NCI-H2107 (cell line): ENCODE measurements at places on chromosomes 16 and 17.
A peak's percentile ranks its signal among the peaks of the same experiment; 100 is the strongest.

DNA sequence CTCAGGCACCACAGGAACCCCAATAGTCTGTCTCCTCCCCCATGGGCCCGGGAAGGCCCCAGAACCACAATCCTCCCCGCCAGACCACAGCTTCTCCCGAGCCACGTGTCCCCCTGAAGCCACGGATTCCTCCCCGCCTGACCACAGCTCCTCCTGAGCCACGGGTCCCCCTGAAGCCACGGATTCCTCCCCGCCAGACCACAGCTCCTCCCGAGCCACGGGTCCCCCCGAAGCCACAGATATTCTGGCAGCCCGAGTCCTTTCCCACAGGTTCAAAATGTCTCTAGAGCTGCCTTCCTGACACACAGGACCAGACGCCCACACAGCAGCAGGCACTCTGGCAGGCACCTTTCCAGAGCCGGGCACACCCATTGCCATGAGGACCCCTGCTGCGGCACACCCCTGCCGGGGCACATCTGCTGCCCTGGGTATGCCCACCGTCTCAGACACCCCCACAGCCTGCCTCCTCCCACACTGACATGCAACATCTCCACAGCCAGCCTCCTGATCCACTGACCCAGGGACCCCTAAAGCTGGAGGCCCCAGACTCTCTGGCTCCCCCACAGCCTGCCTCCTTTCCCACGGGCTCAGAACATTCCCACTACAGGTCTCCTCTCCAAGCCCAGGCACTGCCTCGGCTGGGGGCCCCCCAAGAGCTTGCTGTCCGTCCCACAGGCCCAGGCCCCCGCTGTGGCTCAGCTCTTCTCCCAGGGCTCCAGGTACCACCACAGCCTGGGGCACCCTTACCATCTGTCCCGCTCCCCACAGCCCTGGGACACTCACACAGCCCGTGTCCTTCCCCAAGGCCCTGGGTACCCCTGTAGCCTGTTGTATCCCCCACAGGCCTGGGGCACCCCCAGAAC is 2.2 kb downstream of the KIAA0753 start:
- DNase-seq, result no peak

- peak; percentile 55 for DNase-seq
Measured at GRCh38 chr17:50482516-50482915, 3.9 kb downstream of the RSAD1 start.

DNA sequence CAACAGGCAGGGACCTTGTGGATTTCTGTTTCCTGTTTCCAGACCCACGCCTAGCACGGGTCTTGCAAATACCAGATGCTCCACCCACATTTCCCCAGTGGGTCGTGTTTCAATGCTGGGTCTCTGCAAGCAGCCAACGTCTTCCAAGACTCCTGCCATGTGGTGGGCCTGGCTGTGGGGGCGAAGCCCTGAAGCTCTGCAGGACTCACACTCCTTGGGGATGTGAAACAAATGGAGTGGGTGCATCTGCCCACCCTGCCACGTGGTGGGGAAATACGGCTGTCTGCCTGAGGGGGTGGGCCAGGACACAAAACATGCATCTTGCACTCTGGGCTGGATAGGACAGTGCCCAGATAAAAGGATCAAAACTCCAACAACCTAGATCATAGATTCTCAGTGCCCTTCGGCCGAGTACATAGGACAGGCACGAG is 32.6 kb downstream of the FA2H start:
- no peak for DNase-seq

- DNase-seq, result no peak
Measured at GRCh38 chr17:75155191-75155601, 884 bp upstream of the JPT1 start.

DNA sequence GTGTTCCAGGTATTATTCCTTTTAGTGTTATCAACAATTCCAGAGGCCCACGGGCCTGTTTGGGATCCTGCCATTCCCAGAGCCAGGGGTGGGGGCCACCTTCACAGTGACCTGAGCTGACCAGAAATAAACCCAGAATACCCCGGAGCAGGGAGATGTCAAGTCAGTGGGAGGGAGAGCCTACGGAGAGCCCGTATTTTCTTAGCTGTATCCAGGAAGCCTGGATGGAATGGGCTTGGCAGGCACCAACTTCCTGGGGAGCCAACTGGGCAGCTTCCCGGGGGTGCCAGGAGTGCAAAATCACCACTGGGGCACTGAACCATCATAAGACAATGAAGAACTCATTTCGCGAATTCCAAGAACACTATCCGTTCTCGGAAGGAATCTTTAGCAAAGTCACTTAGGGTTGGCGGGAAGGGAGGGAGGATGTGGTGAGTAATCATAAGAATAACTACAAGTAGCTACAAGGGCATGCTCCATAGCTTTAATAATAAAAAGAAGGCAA is 13.2 kb upstream of the MRTFB start:
- DNase-seq, result no peak

DNA sequence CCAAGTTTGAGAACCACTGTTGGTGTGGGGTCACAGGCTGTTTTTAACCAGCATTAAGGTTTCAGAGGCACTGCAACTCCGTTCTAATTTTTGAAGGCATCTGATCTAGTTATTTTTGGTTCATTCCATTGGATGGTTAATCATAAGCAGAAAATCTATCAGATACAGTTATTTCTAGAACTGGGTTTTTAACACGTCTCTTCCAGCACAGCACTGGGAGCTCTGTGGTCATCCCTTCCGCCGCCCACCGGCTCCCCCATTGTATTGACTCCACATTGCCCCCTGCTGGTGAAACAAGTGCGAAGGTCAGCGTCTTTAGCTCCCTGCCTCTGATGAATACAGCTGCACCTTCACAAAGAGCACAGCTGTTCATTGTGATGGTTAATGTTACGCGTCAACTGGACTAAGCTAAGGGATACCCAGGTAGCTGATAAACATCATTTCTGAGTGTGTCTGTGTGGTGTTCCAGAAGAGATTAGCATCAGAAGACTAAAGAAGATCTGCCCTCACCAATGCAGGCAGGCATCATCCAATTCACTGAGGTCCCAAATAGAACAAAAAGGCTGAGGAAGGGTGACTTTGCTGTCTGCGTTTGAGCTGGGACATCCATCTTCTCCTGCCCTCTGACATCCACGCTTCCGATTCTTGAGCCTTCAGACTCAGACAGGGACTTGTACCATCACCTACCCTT is 8.5 kb downstream of the CCL18 start:
- DNase-seq, result no peak
